ENCODE measurements at places on chromosomes 13 and 19. TPM values are rescaled to one million over a fixed set of nuclear protein-coding genes. Genes with fewer than 3 reads are reported as not detected.

- H3K36me3 ChIP-seq, result peaks cover 7% of the 10 kb centered on the region
- H3K27me3 ChIP-seq, result no peaks in the 10 kb centered on the region
- no peak overlapping the region for H3K4me3 ChIP-seq
- DNase-seq, result peak; percentile 51
- no peak overlapping the region for H3K27ac ChIP-seq
- H3K4me1 ChIP-seq, result peaks cover 9% of the 10 kb centered on the region
Observed at GRCh38 chr13:99386911-99387788, 80.0 kb upstream of the GPR183 start.

- H3K4me1 ChIP-seq, result no peaks in the 10 kb centered on the region
- H3K4me3 ChIP-seq, result no peak overlapping the region
- no peak overlapping the region for H3K27ac ChIP-seq
- H3K36me3 ChIP-seq, result no peaks in the 10 kb centered on the region
- peaks cover 13% of the 10 kb centered on the region for H3K27me3 ChIP-seq
Observed at GRCh38 chr19:51295382-51296126, 15.9 kb upstream of the IGLON5 start.

- H3K27ac ChIP-seq, result no peak overlapping the region
- no peak overlapping the region for H3K4me3 ChIP-seq
- no peaks in the 10 kb centered on the region for H3K27me3 ChIP-seq
- H3K4me1 ChIP-seq, result peaks cover 7% of the 10 kb centered on the region
- DNase-seq, result no peak
Observed at GRCh38 chr13:71290963-71291841, 575.8 kb downstream of the DACH1 start.

DNA sequence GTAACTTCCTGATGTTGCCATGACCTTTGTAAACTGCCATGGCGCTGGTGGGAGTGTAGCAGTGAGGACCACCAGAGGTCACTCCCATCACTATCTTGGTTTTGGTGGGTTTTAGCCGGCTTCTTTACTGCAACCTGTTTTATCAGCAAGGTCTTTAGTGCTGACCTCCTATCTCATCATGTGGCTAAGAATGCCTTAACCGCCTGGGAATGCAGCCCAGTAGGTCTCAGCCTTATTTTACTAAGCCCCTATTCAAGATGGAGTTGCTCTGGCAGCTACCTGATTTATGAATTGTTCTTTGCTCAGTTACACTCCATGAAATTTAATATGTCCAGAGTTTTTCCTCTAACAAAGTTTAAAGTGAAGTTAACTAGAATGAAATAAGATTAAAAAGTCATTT lies 4.6 kb upstream of the EPS15L1 start:
- H3K27ac ChIP-seq, result no peak overlapping the region
- no peaks in the 10 kb centered on the region for H3K27me3 ChIP-seq
- no peaks in the 10 kb centered on the region for H3K36me3 ChIP-seq
- H3K4me1 ChIP-seq, result peaks cover 4% of the 10 kb centered on the region
- no peak for DNase-seq
- H3K4me3 ChIP-seq, result no peak overlapping the region

DNA sequence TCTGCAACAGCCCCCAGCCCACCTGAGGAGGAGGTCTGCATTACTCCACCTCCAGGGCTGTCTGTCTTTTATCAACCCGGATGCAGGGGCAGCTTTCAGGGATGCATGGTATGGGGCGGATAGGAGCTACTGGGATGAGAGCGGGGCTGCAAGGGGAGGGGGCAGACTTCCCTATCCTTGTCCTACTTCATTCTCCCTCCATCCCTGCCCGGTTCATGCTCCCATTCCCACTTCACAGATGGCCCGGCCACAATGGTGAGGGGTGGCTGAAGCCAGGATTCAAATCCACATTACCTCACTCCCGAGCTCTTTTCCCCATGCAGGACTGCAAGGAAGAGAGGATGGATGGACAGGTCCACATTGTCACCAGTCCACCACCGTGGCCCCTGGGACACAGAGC lies 40.5 kb upstream of the VSTM2B start:
- DNase-seq, result no peak
- H3K4me3 ChIP-seq, result no peak overlapping the region
- no peak overlapping the region for H3K27ac ChIP-seq
- H3K36me3 ChIP-seq, result no peaks in the 10 kb centered on the region

DNA sequence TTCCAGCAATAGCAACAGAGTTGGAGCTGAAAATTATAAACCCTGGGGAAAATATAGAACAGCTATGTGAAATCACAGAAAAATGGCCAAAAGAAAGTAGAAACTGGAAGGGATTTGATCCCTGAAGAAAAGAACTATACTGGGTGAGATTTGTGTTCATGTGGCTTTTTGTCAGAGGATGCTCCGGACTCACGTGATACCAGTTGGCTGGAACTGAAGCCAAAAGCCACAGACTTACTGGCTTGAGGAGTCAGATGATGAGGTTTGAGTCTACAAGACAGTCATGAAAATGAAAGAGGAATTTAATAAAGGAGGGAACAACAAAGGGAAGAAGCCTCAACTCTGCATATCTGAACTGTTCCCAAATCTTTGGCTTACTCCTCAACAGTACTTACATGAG lies 427.1 kb downstream of the GPC5 start:
- H3K4me3 ChIP-seq, result no peak overlapping the region
- H3K36me3 ChIP-seq, result no peaks in the 10 kb centered on the region
- no peaks in the 10 kb centered on the region for H3K27me3 ChIP-seq
- H3K27ac ChIP-seq, result no peak overlapping the region
- DNase-seq, result no peak

GRCh38 chr13:30968846-30969245 lies 36.4 kb downstream of the TEX26 start:
- peaks cover 2% of the 10 kb centered on the region for H3K27me3 ChIP-seq
- H3K4me3 ChIP-seq, result no peak overlapping the region
- H3K27ac ChIP-seq, result peak overlapping the region; percentile 20
- no peak for DNase-seq
- peaks cover 2% of the 10 kb centered on the region for H3K36me3 ChIP-seq

DNA sequence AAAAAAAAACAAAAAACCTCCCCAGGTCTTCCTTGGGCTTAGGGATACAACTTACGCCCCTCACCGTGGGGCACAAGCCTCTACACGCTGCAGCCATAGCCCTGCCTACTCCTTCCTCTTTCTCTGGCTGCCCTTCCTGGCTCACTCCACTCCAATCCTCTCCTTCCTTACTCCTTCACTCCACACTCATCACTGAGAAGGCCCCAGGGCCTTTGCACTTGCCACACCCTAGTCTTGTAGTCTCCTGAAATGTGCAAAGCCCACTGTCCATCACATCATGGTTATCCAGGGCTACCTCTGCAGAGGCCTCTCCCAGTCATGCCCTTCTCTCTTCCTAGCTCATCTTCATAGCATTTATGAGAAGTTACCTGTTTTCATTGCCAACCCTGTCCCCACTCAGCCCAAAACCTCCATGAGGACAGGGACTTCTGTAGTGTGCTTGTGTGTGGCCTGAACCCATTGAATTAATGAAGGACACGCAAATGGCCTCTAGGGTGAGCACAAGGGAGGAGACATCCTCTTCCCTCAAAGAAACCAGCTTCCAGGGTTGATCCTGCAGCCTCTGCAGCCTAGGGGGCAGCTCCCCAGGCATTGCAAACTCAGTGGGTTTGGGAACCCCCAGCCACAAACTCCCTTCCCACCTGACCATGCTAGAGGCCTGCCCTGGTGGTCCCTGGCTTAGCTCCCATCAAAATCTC lies 7.9 kb upstream of the HSH2D start:
- no peak overlapping the region for H3K27ac ChIP-seq
- peaks cover 32% of the 10 kb centered on the region for H3K36me3 ChIP-seq
- H3K4me3 ChIP-seq, result no peak overlapping the region

DNA sequence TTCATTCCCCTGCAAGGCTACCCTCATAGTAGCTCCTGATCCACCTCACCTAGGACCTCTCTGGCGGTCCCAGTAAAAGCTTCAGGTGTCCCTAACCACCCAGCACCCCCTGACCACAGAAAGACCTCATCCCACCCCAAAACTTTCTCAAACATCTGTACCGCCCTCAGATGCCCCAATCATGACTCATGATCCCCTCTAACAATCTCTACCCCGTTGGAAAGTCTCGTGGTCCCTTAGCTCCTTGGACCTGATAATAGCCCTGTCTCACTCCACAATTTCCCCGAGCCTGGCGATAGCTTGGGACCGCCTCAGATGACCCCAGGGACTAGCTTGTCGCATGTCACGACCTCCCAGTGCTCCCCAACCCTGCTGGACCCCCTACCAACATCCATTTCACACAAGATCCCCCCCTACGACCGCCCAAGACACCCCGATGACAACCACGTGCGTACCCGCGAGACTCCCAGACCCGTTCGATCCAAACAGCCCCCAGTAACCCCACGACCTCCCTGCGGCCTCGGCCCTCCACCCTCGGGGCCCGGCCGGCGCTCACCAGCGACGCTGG lies 450 bp downstream of the NDUFA11 start:
- DNase-seq, result no peak
- H3K36me3 ChIP-seq, result peaks cover 7% of the 10 kb centered on the region
- H3K27me3 ChIP-seq, result no peaks in the 10 kb centered on the region
- H3K4me3 ChIP-seq, result peak overlapping the region; percentile 97
- peak overlapping the region; percentile 100 for H3K27ac ChIP-seq
- H3K4me1 ChIP-seq, result peaks cover 9% of the 10 kb centered on the region

DNA sequence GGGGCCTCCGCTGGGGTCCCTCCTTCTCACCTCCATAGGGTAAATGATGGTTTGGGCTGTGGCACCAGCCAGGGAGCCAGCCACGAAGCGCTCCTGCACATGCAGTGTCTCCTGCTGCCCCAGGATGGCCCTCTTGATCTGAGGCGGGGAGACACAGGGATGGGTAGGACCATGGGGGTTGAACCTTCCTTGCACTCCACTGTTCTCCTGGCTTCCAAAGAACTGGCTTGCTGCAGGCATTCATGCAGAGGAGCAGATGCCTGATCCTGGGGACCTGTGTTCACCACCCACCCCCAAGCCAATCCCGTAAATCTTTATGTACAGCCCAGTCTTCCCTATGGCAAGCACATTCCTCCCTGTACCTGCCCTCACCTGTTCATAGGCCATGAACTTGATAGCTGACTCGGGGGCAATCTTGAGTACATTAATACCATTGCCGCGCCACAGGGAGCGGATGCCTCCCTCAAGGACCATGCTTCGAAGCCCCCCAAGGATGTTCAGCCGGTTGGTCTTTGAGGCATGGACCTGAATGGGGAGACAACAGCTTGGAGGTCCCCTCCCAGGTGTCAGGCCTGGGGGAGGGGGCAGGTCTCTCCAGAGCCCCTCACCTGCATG lies 5.5 kb downstream of the SLC25A23 start:
- no peak overlapping the region for H3K27ac ChIP-seq
- DNase-seq, result no peak
- H3K36me3 ChIP-seq, result peaks cover 32% of the 10 kb centered on the region
- H3K4me1 ChIP-seq, result peaks cover 6% of the 10 kb centered on the region
- H3K27me3 ChIP-seq, result no peaks in the 10 kb centered on the region
- H3K4me3 ChIP-seq, result no peak overlapping the region

DNA sequence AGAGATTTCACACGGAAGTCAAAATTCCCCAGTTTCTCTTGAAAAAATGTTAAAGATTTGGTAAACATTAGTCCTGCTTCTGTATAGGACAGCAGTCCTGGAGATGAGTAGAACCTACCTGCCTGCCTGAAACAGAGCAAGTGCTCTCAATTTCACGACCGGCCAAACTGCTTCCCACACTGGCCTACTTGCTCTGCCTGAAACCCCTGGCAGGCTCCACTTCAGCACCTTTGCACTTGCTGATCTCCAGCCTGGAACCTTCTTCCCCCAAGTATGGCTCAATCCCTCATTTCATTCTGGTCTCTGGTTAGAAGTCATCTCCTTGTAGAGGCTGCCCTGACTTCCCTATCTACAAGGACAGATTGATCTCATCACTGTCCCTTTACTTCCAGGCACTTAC lies 271.4 kb downstream of the DLEU7 start:
- H3K36me3 ChIP-seq, result no peaks in the 10 kb centered on the region
- DNase-seq, result no peak
- no peak overlapping the region for H3K4me3 ChIP-seq
- H3K4me1 ChIP-seq, result peaks cover 6% of the 10 kb centered on the region
- H3K27me3 ChIP-seq, result no peaks in the 10 kb centered on the region

DNA sequence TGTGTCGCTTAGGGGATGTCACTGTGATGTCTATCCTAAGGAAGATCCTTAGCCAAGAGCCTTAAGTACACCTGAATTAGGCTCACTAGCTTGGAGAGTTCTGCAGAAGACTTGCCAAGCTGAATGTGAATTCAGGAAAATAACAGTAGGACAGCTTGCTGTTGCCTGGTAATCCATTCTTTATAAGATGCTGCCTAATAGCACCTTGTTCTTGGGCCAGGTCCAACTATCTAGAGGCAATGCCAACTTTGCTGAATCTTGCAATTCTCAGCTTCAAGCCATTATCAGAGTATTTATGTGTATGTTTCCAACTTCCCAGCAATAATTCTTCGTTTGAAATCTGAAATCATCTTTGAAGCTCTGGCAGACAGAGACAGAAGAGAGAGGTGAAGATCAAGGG lies 102.8 kb downstream of the PCDH17 start:
- H3K27ac ChIP-seq, result no peak overlapping the region
- H3K36me3 ChIP-seq, result no peaks in the 10 kb centered on the region
- no peaks in the 10 kb centered on the region for H3K27me3 ChIP-seq
- no peak for DNase-seq
- no peaks in the 10 kb centered on the region for H3K4me1 ChIP-seq
- no peak overlapping the region for H3K4me3 ChIP-seq

DNA sequence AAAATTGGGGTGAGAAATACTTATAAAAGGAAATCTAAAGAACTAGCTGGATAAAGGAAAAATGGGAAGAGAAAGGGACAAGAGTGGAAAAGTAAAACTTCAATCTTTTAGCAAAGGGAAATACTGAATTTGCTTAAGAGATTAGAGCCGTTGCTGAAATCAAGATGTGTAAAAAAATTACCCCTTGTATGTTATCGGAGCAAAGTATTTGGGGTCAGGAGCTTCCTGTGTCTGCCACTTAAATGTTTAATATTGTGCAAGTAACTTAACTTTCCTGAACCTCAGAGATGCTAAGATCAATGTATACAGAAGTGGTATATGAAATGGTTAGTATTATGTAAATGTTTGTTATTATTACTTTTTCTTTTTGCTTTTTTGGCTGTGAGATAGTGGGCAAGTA lies 51.6 kb downstream of the NDFIP2 start:
- no peak overlapping the region for H3K4me3 ChIP-seq
- no peaks in the 10 kb centered on the region for H3K4me1 ChIP-seq
- H3K27me3 ChIP-seq, result no peaks in the 10 kb centered on the region
- no peak overlapping the region for H3K27ac ChIP-seq

DNA sequence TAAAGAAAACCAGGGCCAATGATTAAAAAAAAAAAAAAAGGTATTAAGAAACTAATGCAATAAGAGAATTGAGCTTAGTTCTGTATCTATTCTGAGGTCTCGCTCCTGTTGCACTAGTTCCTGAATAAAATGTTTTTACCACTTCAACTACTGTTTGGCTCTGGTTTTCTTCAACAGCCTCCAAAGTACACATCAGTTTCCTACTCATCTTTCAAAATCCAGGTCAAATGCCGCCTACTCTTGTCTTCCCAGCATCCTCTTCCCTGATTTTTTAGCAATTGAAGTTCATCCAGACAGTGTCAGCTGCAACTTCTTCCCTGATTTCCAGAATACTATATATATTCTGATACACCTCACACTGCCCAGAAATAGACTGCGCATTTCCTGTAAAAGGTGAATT lies 1.4 kb upstream of the RCBTB1 start:
- peak overlapping the region; percentile 78 for H3K27ac ChIP-seq
- no peak for DNase-seq
- H3K27me3 ChIP-seq, result peaks cover 2% of the 10 kb centered on the region
- H3K4me3 ChIP-seq, result peak overlapping the region; percentile 89
- H3K4me1 ChIP-seq, result peaks cover 9% of the 10 kb centered on the region

The F2RL3 gene
- not detected for total RNA-seq

The CBY2 gene
- total RNA-seq, result not detected

The GAPDHS gene
- not detected for total RNA-seq

The PPAN gene
- 62.4 TPM for total RNA-seq

The ARRDC5 gene
- total RNA-seq, result not detected

The NCAN gene
- total RNA-seq, result 0.80 TPM

The PRSS57 gene
- not detected for total RNA-seq

The LCP1 gene
- 157 TPM for total RNA-seq

The UGGT2 gene
- 20.8 TPM for total RNA-seq

The CD33 gene
- not detected for total RNA-seq

The ZNF724 gene
- 19.9 TPM for total RNA-seq

Data from type B pancreatic cell (in vitro differentiated cells).